ENCODE measurements at places on chromosomes 3 and 15.

- no peak for DNase-seq
Measured at GRCh38 chr3:59820352-59820934, 770.6 kb upstream of the CFAP20DC start.

DNA sequence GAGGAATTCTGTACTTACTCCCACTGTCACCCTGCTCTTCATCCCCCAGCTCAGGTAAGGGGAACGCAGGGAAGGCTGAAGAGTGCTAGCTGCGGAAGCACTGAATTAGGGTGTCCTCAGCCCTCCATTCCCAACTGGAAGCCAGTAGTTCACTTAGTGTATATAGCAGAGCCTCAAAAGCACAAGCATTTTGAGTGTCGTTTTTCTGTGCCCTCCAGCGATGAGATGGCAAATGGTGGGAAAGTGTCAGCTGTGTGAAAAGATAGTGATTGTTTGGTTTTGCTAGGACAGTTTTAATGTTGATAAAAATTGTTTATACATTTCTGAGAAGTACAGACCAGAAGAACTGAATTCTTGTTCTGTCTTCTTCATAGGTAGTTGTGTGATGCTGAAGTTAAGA lies 10.8 kb downstream of the MRPS22 start:
- DNase-seq = no peak

DNA sequence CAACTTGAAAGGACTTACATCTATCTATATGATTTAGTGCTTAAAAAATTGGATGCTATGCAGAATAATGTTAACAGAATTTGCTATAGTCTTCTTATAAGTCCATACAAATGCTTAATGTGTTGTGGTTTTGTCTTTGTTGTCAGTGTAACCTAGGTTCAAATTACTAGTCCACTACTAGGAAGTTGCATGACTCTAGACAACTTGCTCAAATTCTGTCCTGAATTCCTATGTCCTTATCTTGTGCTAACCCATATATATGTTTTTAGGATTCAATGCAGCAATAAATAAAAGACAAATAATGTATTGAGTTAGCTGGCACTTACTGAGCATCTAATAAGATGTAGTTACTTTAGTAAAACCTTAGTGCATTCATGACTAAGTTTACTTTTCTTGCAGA lies 276.5 kb upstream of the KCNMB2 start:
- DNase-seq = no peak

DNA sequence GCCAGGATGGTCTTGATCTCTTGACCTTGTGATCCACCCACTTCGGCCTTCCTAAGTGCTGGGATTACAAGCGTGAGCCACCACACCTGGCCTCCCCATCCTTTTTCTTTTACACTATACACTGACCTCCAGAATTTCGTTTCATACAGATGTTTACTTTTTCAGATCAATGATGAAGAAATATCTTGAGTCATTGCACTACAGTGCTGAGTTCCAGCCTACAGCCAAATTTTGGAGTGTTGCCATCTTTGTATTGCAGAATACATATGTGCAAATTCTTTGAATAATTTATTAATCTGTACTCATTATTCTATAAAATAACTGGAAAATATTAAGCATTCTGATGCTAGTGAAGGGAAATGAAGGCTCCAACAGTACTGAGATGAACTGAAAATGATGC lies 12.5 kb downstream of the ZPLD1 start:
- DNase-seq = no peak

- no peak for DNase-seq
Measured at GRCh38 chr3:187207624-187208023, 10.3 kb downstream of the RTP1 start.

- no peak for DNase-seq
Measured at GRCh38 chr15:70512772-70513362, 250.5 kb downstream of the UACA start.

GRCh38 chr3:106092792-106093191 lies 224.0 kb upstream of the CBLB start:
- no peak for DNase-seq

DNA sequence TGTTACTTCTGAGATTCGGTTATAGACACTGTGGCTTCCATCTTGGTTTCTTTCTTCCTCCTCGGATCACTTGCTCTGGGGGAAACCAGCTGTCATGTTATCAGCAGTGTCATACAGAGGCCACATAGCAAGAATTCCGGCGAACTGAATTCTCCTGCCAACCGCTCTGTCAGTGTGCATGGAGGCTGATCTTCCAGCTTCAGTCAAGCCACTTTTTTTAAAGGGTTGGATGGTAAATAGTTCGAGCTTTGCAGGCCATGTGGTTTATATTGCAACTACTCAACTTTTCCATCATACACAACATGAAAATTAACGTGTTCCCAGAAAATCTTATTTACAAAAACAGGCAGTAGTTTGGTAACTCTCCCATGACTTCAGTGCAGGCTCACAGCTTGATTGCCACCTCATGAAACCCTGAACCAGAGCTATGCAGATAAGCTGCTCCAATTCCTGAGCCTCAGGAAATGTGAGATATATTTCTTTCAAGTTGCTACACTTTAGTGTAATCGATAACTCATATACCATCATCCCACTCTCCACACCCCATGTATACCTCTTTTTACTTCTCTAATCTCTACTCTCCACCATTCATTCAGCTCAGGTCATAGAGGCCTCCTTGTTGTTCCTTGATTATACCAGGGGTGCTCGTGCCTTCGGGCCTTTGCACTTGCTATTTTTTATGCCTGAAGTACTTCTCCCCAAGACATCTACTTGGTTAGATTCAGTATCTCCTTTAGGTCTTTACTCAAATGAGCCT lies 7.2 kb downstream of the RPL22L1 start:
- DNase-seq = no peak

GRCh38 chr3:72338082-72338941 lies 509.9 kb downstream of the SHQ1 start:
- no peak for DNase-seq

DNA sequence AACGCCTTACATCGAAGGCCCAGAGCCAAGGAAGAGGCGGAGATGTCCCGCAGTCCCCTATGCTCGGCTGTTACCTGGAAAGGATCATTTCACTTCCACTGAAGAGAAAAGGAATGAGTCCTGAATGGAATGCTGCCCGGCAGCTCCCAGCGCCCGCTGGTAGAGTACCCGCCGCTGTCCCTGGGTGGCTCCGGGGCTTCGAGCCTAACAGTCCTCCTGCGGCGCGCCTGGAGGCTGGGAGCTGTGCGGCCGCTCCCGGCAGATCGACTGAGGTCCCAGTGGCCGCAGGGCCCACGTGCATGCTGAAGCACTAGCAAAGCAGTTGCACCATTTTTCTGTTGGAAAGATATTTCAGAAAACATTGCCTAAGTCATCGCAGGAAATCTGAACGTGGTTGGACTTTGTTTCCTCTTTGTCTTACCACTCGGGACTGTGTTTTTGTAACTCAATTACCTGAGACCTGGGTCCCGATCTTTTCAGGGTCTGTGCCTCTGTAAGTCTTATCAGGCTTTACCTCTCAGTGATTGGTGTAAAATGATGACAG lies 984 bp downstream of the RNU6-1 start:
- no peak for DNase-seq

- DNase-seq = no peak
Measured at GRCh38 chr15:46177219-46177618, 542.4 kb downstream of the SQOR start.

DNA sequence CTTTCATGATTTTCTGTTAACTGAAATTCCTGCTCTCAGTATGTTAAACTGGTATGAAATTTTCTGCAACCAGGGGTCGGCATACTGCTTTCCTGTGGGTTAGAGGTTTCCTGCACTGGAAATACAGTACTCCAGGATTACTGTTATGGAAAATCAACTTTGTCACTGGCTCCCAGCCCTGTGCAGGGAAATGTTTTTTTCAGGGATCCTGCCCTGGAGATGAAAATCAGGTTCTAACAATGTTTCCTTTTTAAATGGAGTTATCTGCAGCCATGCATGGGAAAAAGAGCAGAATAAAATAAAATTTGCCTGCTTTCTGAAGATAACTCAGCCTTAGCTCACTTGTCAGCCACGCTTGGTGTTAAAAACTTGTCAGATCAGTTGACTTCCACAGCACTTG lies 220.4 kb downstream of the IL5RA start:
- DNase-seq = no peak

GRCh38 chr15:36803773-36804172 lies 224.3 kb downstream of the CDIN1 start:
- DNase-seq = no peak
